ENCODE measurements at places on chromosomes 2 and 18.

GRCh38 chr2:50611351-50611871 is 420.5 kb downstream of the NRXN1 start:
- no peak for DNase-seq

GRCh38 chr2:202172439-202173211 is 65.8 kb downstream of the SUMO1 start:
- DNase-seq, result peak; percentile 22

DNA sequence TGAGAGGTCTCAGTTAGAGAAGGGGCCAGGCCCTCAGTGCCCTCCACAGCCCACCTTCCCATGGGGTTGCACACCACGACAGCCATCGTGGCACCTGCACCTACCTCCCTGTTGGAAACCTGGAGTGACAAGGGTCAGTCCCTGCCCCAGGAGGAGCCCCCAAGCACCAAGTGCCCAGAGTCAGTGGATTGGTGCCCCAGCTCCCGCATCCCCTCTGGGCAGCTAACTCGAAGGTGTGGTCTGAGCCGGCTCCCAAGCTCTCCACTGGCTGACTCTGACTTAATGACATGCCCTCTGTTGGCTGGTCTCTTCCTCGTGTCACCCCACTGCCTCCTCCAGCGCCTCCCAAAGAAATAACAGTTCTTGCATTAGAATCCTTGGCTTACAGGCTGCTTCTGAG is 116.4 kb downstream of the NDUFA10 start:
- no peak for DNase-seq

GRCh38 chr2:64727843-64728463 is 74.2 kb upstream of the SERTAD2 start:
- no peak for DNase-seq

- no peak for DNase-seq
Measured at GRCh38 chr18:2716394-2717326, 61.1 kb downstream of the SMCHD1 start.

Measured in activated CD4-positive, alpha-beta T cell treated with anti-CD3 and anti-CD28 coated beads for 24 hours (primary cell).